Hematopoietic multipotent progenitor cell treated with erythropoietin and hydrocortisone succinate and interleukin-3 and kit ligand, for 15 days (in vitro differentiated cells): ENCODE measurements at places on chromosomes 12 and 14.

DNA sequence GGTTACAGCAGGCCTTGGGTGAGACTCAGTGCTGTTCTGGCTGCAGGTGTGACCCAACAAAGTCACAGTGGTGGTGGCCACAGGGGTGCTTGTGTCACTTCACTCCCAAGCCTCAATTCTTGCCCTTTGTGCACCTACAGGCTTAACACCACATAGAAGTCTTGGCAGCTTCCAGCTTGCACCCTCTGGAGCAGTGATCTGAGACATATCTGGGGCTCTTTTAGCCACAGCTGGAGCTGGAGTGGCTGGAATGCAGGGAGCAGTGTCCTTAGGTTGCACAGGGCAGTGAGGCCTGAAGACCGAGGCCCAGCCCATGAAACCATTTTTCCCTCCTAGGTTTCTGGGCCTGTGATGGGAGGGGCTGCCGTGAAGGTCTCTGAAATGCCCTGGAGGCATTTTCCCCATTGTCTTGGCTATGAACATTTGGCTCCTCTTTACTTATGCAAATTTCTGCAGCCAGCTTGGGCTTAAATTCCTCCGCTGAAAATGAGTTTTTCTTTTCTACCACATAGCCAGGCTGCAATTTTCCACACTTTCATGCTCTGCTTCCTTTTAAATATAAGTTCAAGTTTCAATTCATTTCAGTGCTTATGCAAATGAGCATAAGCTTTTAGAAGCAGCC, 37.7 kb downstream of the ADAM21 start:
- DNase-seq, result no peak

- no peak for DNase-seq
These were observed 2.4 kb downstream of the MBD6 start for GRCh38 chr12:57524814-57525614.

GRCh38 chr12:67698672-67699581, 50.4 kb downstream of the DYRK2 start:
- no peak for DNase-seq

- no peak for DNase-seq
These were observed 143.4 kb upstream of the NAV3 start for GRCh38 chr12:77687321-77687720.

GRCh38 chr14:30869551-30870155, 4.7 kb upstream of the COCH start:
- DNase-seq, result no peak

- DNase-seq, result no peak
These were observed 1.2 kb downstream of the PTPRO start for GRCh38 chr12:15323480-15323879.

GRCh38 chr12:115137812-115138521, 454.0 kb upstream of the TBX3 start:
- DNase-seq, result no peak
